ENCODE measurements at places on chromosomes 6 and 20. TPM values are rescaled to one million over a fixed set of nuclear protein-coding genes. Genes with fewer than 3 reads are reported as not detected.

Gene ANKRD66
- polyA plus RNA-seq: not detected

Gene SPATS1
- polyA plus RNA-seq: not detected

Gene FAM83B
- 0.72 TPM for polyA plus RNA-seq

Gene GPR63
- 1.1 TPM for polyA plus RNA-seq

Gene DTNBP1
- polyA plus RNA-seq: 23.3 TPM
